GM12878 (cell line): ENCODE measurements at places on chromosomes 3 and 15. TPM values are rescaled to one million over a fixed set of nuclear protein-coding genes. Genes with fewer than 3 reads are reported as not detected.

- H3K4me3 ChIP-seq, result no peak overlapping the region
- DNase-seq, result no peak
- H3K36me3 ChIP-seq, result no peaks in the 10 kb centered on the region
- H3K27ac ChIP-seq, result no peak overlapping the region
- H3K4me1 ChIP-seq, result no peaks in the 10 kb centered on the region
Observed at GRCh38 chr3:38049358-38050126, 10.5 kb downstream of the DLEC1 start.

Gene TMC3
- total RNA-seq, result not detected in 2 replicates

Gene CCR3
- total RNA-seq, result 0.41 and 0.66 TPM in 2 replicates

DNA sequence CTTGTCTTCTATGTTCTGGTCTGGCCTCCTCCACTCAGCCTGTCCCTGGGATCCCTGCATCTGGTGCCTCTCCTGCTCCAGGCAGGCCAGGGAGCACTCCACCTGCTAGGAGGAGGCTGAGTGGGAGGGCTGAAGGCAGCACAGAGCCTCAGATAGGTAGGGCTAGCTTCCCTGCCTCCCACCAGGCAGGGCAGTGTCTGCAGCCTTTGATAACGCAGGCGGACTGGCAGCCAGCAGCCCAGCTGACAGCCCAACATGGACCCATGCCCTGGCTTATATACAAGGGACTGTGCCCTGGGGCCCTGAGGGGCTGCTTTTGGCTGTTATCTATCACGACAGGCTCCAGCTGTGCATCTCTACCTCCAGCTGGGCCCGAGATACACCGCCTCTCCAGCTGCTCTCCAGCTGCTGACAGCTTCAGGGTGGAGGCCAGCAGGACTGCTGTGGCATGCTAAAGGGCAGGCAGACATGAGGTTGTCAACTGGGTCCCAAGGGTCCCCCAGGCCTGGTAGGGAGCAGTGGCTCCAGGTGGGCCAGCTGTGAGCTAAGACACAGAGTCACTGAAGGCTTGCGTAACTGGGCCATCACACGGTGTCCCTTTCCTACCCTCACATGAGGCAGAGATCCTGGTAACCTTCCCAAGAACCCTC, 5.2 kb upstream of the CLK3 start:
- no peak overlapping the region for H3K27ac ChIP-seq
- no peak for DNase-seq
- H3K4me1 ChIP-seq, result peaks cover 5% of the 10 kb centered on the region; the same call in 1 of the 2 replicates
- no peaks in the 10 kb centered on the region for H3K36me3 ChIP-seq

DNA sequence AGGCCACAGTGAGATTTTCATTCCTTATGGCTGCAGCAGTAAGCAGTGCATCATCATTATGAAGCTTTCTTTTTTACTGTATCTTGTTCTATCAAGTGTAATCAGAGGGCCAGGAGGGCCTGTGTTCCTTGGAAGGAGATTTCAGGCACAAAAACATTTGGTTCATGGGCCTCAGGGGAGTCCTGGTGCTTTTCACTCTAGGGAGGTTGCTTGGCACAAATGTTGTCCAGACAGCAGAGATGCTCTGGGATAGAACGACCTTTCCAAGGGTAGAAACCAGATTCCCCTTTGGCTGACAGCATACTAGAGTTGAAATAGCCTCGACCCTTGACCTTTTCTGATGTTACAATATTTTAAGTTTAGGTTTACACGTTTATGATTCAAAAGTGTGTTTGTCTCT, 95.3 kb upstream of the CLSTN2 start:
- H3K4me3 ChIP-seq, result no peak overlapping the region
- H3K27me3 ChIP-seq, result no peaks in the 10 kb centered on the region
- no peak for DNase-seq
- H3K36me3 ChIP-seq, result no peaks in the 10 kb centered on the region
- H3K4me1 ChIP-seq, result no peaks in the 10 kb centered on the region
- H3K27ac ChIP-seq, result no peak overlapping the region

GRCh38 chr15:74382004-74382816, 14.8 kb upstream of the CYP11A1 start:
- no peak overlapping the region for H3K4me3 ChIP-seq
- no peak for DNase-seq
- no peaks in the 10 kb centered on the region; the same call in 1 of the 2 replicates for H3K36me3 ChIP-seq
- H3K27me3 ChIP-seq, result no peaks in the 10 kb centered on the region
- peak overlapping the region; percentile 97 for H3K27ac ChIP-seq

Gene ACOX2
- 0.16 TPM in 1 of 2 replicates, not detected in the other for total RNA-seq

DNA sequence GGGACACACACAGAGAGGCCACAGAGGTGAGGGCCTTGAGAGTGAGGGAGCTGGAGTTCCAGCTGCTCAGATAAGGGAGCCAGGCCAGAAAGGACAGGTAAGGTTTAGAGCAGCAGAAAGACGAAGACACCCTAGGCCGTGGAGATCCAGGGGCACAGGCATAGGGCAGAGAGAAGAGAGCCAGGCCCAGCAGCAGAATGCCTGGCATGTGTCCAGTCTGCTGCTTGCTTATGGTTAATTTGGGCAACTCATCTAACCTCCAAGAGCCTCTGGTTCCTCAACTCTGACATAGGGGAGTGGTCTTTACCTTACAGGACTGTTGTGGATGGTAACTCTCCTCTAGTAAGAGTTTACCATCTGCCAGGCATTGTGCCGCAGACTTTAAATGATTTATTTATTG, 35.9 kb downstream of the STARD5 start:
- DNase-seq, result no peak
- H3K27me3 ChIP-seq, result no peaks in the 10 kb centered on the region
- no peak overlapping the region for H3K27ac ChIP-seq
- no peak overlapping the region for H3K4me3 ChIP-seq
- peaks cover 52% of the 10 kb centered on the region for H3K4me1 ChIP-seq
- no peaks in the 10 kb centered on the region for H3K36me3 ChIP-seq

Gene DUOX2
- 0.05 and 0.16 TPM in 2 replicates for total RNA-seq
